ENCODE measurements at places on chromosomes 2 and 18. TPM values are rescaled to one million over a fixed set of nuclear protein-coding genes. Genes with fewer than 3 reads are reported as not detected.

DNA sequence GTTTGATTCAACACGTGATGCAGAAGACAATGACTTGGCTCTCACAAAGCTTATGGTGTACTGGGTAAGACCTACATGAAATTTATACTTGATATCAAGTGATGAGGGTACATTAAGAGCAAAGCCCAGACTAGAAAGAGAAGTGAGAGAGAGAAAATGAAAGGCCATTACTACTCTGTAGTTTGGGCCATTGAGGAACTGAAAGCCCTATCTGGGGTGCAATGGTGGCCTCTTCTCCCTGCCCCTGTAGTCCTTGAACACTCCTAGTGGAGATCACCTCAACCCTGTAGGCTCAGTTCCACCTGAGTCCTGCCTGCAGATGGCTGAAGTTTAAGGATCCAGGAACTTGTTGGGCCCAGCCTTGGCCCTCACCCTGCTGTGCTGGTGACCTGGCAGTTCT, 569.8 kb upstream of the MEX3C start:
- no peak for DNase-seq

GRCh38 chr2:53913721-53914120, 54.0 kb upstream of the GPR75 start:
- peak; percentile 57 for DNase-seq

DNA sequence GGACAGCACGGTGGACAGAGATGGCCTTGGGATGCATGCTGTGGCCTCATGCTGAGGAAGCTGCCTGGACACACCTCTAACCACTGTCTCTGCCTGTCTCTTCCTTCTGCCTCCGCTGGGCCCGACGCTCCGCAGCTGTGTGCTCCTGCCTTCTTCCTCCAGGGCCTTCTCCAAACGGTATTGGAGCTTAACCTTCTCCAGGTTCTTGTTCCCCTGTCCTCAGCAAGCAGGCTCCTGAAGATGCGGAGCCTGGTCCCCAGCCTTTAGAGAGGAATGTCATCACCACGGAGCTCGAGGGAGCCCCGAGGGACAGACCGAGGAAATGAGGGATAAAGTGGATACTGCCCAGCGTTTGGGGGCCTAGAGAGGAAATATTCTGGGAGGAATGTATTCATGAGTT, 155.1 kb downstream of the DYSF start:
- DNase-seq = no peak

DNA sequence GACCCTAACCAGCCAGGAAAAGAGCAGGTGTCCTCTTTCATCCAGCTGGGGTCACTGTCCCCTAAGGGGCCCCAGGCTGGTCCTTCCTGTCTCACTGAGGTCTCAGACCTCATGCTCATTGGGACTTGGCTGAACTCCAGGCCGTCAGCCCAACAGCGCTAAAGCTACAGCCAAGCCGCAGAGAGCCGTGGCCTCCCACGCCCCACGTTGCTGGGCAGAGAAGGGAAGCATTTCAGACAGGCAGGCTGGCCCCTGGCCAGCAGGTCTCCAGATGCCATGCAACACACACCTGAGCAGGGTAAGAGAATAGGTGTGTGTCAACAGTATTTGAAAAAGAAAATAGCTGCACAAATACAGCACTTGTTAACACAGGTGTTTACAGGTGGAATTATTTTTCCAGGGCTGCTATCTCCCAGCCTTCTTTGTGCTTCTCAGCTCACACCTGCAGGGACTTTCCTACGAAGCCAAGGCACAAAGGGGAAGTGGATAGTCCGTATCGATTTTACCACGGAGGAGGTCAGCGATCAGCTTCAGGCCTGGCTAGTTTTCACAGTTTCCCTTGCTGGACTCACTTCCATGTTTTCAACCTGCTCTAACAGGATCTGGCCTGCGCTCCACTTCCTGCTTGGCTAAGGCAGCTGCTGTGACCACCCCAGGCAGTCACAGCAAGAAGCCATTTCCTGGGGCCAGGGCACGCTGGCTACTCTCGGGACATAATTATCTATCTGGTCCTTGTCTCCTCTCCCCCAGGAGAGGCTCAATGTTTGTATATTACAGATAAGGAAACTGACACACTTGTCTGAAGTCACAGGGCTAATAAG, 156.1 kb upstream of the ID2 start:
- no peak for DNase-seq

- peak; percentile 29 for DNase-seq
These were observed 114.0 kb upstream of the SLC39A10 start for GRCh38 chr2:195543063-195543462.

DNA sequence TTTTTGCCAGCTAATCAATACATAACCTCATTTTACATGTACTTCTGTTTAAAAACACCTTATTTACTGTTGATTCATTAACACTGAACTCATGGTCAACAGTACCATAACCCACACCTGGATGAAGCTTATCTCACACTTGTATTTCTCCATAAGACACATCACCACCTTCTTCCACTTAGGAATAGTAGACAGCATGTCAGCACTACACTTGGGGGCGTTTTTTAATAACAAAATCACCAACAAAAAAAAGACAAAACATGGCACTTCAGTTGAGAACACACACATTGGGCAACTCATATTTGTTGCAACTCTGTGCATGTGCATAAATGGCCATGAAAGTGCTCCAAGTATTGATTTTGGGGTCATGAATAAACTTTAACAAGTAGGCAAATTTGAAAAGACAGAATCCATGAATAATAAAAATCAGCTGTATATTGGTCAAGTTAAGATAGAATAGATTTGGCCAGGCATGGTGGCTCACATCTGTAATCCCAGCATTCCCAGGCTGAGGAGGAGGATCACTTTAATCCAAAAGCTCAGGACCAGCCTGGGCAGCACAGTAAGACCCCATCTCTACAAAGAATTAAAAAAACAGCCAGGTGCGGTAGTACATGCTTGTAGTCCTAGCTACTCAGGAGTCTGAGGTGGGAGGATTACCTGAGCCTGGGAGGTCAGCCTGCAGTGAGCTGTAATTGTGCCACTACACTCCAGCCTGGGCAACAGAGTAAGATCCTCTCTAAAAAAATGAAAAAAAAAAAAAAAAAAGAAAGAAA, 84.4 kb upstream of the SRD5A2 start:
- no peak for DNase-seq

- no peak for DNase-seq
These were observed 65.8 kb upstream of the CREB1 start for GRCh38 chr2:207464007-207464406.

DNA sequence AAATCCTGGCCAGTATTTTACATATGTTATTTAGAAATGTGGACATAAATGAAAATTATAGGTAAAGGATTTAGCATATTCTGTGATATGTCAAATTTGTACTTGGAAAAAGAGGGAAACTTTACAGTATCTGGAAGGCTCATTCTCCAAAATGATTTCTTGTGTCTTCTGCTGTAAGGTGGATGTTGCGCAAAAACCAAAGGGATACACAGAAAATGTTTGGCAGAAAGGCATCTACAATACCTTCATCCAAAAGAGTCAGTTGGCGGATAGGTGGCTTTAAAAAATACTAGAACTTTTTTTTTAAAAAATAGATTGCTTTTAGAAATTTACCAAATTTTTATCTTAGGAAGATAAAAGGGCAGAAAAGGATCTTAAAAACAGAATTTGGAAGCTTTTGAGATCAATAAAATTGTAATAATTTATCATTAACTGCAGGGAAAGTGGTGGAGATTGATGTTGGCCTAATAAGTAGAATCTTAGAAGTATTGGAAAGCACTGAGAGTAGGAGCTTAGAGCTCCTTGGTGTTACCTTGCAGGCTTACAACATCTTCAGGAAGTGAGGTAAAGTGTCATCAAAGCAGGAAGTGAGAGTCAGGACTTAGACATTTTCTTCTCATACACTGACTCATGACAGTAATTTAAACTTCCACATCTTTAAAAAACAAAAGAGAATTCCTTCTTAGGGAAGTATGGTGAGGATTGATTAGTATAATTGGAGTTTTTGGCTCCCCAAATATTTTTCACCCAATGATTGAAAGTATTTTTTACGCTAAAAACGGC, 2.1 kb downstream of the NABP1 start:
- peak; percentile 19 for DNase-seq

GRCh38 chr2:169729274-169729605, 4.4 kb upstream of the KLHL23 start:
- DNase-seq = no peak

- DNase-seq = no peak
These were observed 120.1 kb upstream of the SLC1A4 start for GRCh38 chr2:64869126-64869525.

DNA sequence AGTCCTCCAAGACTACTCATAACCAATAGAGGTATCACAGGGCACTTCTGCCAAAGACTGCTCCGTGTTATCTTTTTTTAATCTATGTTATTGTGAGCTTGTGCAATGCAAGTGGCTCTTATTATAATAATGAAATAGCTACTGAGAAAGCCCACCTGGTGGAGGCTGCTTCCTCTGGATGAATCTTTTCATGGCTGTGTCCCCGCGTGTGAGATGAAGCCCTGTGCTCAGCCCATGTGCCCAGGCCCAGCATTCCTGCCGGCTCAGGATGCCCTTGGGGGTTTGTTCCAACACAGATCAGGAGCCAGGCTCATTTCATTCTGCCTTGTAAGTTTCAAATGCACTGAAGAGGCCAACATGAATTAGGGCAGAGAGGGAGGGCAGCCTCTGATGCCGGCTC, 18.7 kb downstream of the APCDD1 start:
- DNase-seq = no peak

GRCh38 chr2:219656526-219656925, 29.1 kb downstream of the SLC4A3 start:
- no peak for DNase-seq

GRCh38 chr2:67904966-67905365, 157.8 kb downstream of the C1D start:
- no peak for DNase-seq

- no peak for DNase-seq
These were observed 42.1 kb downstream of the NIFK start for GRCh38 chr2:121694398-121695170.

GRCh38 chr2:25375371-25375988, 33.8 kb upstream of the DNMT3A start:
- no peak for DNase-seq

- DNase-seq = no peak
These were observed 39.0 kb downstream of the NOSTRIN start for GRCh38 chr2:168841445-168841844.

GRCh38 chr2:88852753-88853402, 161.4 kb downstream of the RPIA start:
- DNase-seq = no peak

- DNase-seq = no peak
These were observed 13.2 kb upstream of the SLC25A52 start for GRCh38 chr18:31773774-31774476.

DNA sequence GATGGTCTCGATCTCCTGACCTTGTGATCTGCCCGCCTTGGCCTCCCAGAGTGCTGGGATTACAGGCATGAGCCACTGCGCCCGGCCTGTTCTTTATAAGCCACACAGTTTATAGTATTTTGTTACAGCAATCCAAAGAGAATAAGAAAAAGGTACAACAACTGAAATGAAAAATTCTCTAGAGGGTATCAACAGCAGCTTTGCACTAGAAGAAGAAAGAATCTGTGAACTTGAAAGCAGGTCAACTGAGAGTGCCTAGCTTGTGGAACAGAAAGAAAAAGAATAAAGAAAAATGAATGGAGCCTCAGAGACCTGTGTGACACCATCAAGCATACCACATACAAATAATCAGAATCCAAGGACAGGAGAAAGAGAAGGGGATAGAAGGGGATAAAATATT, 66.8 kb upstream of the CTLA4 start:
- DNase-seq = no peak

CNDP1 gene
- total RNA-seq = not detected

MITD1 gene
- 85.1 TPM for total RNA-seq

ACKR3 gene
- total RNA-seq = 0.83 TPM

TRPM8 gene
- not detected for total RNA-seq

SCN7A gene
- total RNA-seq = not detected

ORMDL1 gene
- total RNA-seq = 101 TPM

OR6B2 gene
- not detected for total RNA-seq

STARD6 gene
- total RNA-seq = 0.23 TPM

NOL4 gene
- total RNA-seq = not detected

TP53I3 gene
- total RNA-seq = 1.8 TPM

PEX13 gene
- 19.4 TPM for total RNA-seq

LYG1 gene
- total RNA-seq = 0.83 TPM

TUBB6 gene
- 4.3 TPM for total RNA-seq

MSTN gene
- total RNA-seq = not detected

PTPN4 gene
- 38.0 TPM for total RNA-seq

Data from activated T-cell treated with anti-CD3 and anti-CD28 coated beads, Interleukin-2, amount 50 U/mL, for 72 hours (primary cell).